ENCODE measurements at places on chromosomes 6 and 20.

GRCh38 chr6:144214622-144215401 lies 64.5 kb downstream of the STX11 start:
- H3K4me1 ChIP-seq = peaks cover 29% of the 10 kb centered on the region
- no peak for DNase-seq
- H3K27me3 ChIP-seq = peaks cover 5% of the 10 kb centered on the region
- peak overlapping the region; percentile 89 for H3K4me3 ChIP-seq
- peak overlapping the region; percentile 98 for H3K27ac ChIP-seq

DNA sequence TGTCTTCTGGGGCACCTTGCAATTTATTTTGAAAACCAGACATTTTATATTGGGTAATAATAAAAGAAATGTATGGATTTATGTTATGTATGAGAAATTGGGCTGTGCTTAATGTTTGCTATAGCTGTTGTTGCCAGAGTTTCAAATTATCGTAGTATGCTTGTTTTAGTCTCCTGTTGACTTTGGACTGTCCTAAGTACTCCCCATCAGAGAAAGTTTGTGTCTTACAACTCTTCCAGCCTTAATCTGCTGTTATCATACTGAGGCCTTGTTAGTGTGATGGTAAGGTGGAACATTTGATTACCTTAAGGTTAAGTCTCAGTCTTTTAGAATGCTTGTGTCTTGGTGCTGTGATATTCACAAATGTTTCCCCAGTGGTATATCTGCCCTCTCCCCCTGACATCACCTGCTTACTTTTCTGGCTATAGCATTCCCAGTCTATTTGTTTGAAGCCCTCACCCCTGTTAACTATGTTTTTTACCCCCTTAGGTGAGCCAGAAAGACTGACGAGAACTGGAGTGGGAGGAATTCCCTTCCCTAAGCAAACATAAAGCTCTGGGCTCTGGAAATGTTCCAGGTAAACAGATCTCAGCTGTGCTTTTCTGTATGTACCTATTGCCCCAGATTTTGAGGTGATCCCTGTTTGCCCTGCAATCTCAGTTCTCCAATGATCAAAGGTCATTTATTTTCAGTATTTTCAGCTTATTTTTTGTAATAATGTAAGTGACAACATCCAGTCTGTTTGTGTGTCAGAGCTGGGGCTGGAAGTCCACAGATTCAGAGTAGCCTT lies 581.1 kb upstream of the CITED2 start:
- H3K27ac ChIP-seq = no peak overlapping the region
- H3K27me3 ChIP-seq = no peaks in the 10 kb centered on the region
- no peak overlapping the region for H3K4me3 ChIP-seq
- no peaks in the 10 kb centered on the region for H3K36me3 ChIP-seq
- no peak for DNase-seq

GRCh38 chr6:157226026-157226625 lies 97.2 kb downstream of the TMEM242 start:
- peaks cover 39% of the 10 kb centered on the region for H3K4me1 ChIP-seq
- peaks cover 7% of the 10 kb centered on the region for H3K27me3 ChIP-seq
- H3K27ac ChIP-seq = no peak overlapping the region
- no peak overlapping the region for H3K4me3 ChIP-seq
- H3K36me3 ChIP-seq = no peaks in the 10 kb centered on the region
- DNase-seq = no peak

DNA sequence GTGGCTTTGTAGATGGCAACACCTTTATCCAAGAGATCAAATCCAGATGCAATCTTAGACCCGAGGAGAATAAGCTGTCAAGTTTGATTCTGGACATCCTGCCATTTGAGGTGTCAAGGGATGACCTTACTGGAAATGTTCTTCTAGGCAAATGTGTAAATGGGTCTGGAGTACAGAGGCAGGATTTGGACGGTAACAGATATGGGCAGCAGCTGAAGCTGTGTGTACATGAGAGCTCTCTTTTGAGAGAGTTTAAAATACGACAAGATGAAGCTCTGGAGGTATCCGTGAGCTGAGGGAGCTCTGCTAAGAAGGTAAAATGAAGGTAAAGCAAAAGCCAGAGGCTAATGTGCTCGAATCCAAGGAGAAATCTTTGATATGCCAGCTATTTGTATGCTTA lies 56.6 kb downstream of the RALGAPA2 start:
- no peaks in the 10 kb centered on the region for H3K36me3 ChIP-seq
- no peak for DNase-seq
- H3K4me3 ChIP-seq = no peak overlapping the region

DNA sequence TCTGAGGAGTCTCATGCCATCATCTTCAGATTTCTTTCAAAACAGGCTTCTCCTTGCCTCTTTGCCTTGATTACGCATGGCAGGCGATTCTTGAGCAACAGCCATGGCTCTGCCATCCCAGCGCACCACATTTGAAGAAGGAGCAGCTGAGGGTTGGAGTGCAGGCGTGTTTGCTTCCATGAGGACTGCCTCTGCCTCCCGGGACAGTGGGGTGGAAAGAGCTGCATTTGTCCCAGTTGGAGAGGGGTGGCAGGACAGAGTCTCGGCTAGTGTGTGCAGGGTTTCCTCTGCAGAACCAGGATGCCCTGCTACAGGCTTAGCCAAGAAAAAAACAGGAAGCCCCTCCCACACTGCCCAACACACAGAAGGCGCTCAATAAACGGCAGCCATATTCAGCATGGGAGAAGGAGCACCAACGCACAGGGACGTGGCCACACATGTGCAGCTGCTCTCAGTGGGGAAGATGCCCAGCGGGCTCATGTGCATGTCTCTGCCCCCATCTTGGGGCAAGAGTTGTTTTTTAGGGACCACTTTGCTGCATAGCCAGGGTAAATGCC lies 36.6 kb downstream of the IRF4 start:
- H3K36me3 ChIP-seq = peaks cover 9% of the 10 kb centered on the region
- H3K4me3 ChIP-seq = no peak overlapping the region
- H3K4me1 ChIP-seq = peaks cover 68% of the 10 kb centered on the region
- no peaks in the 10 kb centered on the region for H3K27me3 ChIP-seq
- no peak for DNase-seq
- no peak overlapping the region for H3K27ac ChIP-seq

GRCh38 chr6:139152088-139152891 lies 17.4 kb downstream of the HECA start:
- H3K4me3 ChIP-seq = peak overlapping the region; percentile 71
- peaks cover 26% of the 10 kb centered on the region for H3K36me3 ChIP-seq
- H3K27me3 ChIP-seq = no peaks in the 10 kb centered on the region
- DNase-seq = no peak
- peaks cover 77% of the 10 kb centered on the region for H3K4me1 ChIP-seq

- H3K27me3 ChIP-seq = no peaks in the 10 kb centered on the region
- DNase-seq = no peak
- H3K4me3 ChIP-seq = peak overlapping the region; percentile 96
- peaks cover 46% of the 10 kb centered on the region for H3K36me3 ChIP-seq
- H3K27ac ChIP-seq = peak overlapping the region; percentile 99
Observed at GRCh38 chr6:36593569-36594028, 563 bp upstream of the SRSF3 start.

DNA sequence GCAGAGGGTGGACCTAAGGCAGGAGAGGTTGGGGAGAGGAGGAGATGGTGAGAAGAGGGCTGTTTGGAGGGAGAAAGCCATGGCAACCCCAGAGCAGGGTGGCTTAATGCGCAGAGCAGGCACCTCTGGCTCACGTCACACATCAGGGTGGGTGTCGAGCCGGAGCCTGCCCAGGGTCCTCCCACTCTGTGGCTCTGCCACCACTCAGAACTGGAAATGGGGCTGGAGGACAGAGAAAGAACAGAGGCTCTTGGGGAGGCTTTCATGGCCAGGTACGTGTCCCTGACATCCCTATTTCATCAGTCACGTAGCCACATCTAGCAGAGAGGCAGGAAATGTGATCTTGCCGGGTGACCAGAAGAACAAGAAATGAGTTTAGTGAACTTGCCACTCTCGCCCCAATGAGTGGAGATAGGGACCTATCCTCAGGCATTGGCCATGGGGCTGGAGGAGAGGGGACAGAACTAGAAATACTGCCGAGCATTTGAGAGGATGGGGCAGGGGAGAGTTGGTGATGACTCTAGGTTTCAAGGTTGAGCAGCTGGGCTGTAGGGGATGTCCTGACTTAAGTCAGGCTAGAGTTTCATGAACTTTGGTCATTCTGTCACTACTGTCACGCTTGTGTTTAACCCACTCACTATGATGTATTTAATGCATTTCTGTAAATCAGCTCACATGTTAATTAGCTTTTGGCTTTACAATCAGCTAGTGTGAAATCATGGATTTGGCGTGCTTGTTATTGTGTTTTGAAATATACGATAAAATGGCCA lies 52.7 kb downstream of the CDH26 start:
- peaks cover 8% of the 10 kb centered on the region for H3K4me1 ChIP-seq
- no peaks in the 10 kb centered on the region for H3K36me3 ChIP-seq
- H3K4me3 ChIP-seq = no peak overlapping the region
- DNase-seq = no peak
- H3K27me3 ChIP-seq = peaks cover 13% of the 10 kb centered on the region
- no peak overlapping the region for H3K27ac ChIP-seq

- no peak for DNase-seq
- no peak overlapping the region for H3K4me3 ChIP-seq
- no peaks in the 10 kb centered on the region for H3K36me3 ChIP-seq
- H3K27me3 ChIP-seq = no peaks in the 10 kb centered on the region
Observed at GRCh38 chr20:9241721-9242427, 173.0 kb downstream of the PLCB4 start.

DNA sequence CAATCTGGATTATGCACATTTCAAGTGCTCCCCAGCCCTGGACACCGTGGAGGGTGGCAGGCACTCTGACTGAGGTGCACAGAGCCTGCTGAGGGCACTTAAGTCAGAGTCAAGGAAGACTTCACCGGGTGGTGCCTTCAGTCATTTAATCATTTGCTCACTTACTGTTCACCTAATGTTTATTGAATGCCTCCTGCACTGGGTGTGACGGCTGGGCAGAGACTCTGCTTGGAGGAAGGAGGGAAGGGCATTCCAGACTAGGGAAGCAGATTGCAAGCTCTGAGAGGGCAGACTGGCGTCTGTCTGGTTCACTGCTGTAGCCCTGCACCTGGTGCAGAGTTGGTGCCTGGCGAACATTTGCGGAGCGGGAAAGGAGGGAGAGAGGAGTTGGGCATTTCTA lies 54.2 kb upstream of the FAM83D start:
- peak overlapping the region; percentile 72 for H3K4me3 ChIP-seq
- H3K4me1 ChIP-seq = peaks cover 66% of the 10 kb centered on the region
- no peaks in the 10 kb centered on the region for H3K27me3 ChIP-seq

DNA sequence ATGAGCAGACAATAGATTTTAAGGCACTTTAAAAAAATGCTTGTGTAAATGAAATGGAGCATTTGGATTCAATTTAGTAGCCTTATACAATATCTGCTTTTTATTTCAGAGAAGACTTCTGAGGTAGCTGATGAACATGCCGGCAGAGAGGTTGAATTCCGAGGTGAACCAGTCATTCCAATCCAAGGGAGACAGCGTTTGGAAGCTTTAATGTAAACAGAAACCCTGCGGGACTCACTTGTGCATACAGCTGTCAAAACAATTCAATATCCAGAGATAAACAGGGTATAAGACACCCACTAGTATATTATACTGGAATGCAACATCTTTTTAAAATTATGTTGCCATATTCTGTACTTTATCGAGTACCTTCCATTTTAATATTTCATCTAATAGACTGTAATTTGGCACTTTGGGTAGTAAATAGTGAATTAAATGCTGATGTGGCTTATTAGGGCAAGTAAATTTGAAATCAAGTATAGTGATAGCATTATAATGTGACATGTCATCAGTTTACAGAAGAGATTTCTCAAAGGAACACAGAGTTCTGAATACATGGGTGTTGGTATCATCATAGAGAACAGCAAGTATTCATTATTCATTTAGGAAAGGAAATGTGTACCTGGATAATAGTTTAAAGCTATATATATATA lies 347.7 kb downstream of the PRKN start:
- H3K36me3 ChIP-seq = no peaks in the 10 kb centered on the region
- H3K27me3 ChIP-seq = no peaks in the 10 kb centered on the region
- DNase-seq = no peak
- H3K4me3 ChIP-seq = no peak overlapping the region
- H3K4me1 ChIP-seq = no peaks in the 10 kb centered on the region

DNA sequence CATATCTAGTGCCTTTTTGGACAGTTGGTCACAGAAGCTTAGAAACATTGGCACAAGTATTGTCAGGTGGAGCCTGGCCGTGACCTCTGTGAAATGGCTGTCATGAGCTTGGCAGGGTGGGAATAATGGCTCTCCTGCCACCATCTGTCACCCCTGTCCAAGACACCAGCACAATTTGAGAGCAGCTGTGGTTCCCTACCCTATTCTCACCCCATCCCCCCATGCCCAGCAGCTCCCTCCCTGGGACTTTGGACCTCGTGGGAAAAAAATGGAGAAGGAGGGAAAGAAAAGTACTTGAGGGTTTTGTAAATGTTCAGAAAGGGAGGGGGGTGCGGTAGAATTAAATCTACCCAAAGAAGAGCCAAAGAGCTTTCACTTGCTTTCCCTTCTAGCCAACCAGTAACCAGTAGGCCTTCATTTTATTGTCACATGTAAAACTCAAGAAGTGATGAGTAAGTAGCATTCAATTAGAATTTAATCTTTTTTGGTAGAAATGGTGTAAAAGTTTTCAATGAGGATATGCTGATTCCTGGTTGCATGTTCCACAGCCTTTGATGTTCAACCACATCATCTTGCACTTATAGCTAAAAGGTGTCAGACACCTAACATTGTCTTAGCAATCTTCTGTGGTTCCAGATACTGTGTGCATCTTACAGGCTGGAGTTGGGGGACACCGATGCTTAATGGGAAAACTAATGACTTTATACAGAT lies 263.5 kb upstream of the TAB2 start:
- H3K36me3 ChIP-seq = peaks cover 5% of the 10 kb centered on the region
- peaks cover 44% of the 10 kb centered on the region for H3K4me1 ChIP-seq
- no peak for DNase-seq
- H3K27me3 ChIP-seq = no peaks in the 10 kb centered on the region
- H3K27ac ChIP-seq = no peak overlapping the region

DNA sequence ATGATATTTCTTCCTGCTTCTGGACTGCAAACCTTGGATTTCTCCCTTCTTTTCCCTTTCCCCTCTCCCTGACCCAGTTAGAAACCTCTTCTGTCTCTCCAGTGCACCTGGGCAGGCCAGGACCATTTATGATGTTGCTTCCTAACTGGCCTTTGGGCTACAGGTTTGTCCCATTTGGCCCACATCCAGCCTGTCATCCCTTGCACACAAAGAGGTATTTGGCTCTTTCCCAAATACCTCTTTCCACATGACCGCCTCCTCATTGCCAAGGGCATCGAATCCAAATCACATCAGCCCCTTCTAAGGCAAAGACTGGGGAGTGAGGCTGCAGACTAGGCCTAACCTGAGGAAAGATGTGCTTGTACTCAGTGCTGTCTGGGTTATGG lies 13.6 kb downstream of the FGD2 start:
- peak overlapping the region; percentile 78 for H3K27ac ChIP-seq
- H3K27me3 ChIP-seq = no peaks in the 10 kb centered on the region
- no peak for DNase-seq
- no peak overlapping the region for H3K4me3 ChIP-seq
- no peaks in the 10 kb centered on the region for H3K36me3 ChIP-seq

Measured in activated T-helper 2 cell treated with anti-CD3 and anti-CD28 coated beads, Interferon-gamma antibody, Interleukin-2, Interleukin-4, amounts not matched to agents 10 μg/mL and 5 μg/mL and 100 μg/mL, durations not matched to agents 14 hours and 24 hours and 36 hours (primary cell).